Thyroid gland (tissue), 4 donors: ENCODE measurements at places on chromosomes 16 and 17. TPM values are rescaled to one million over a fixed set of nuclear protein-coding genes. Genes with fewer than 3 reads are reported as not detected.

GRCh38 chr17:48322060-48322459 is 108.0 kb downstream of the SKAP1 start:
- no peaks in the 10 kb centered on the region for H3K4me1 ChIP-seq
- H3K27ac ChIP-seq: no peak overlapping the region
- DNase-seq: no peak
- no peak overlapping the region for H3K4me3 ChIP-seq
- no peaks in the 10 kb centered on the region for H3K36me3 ChIP-seq
- no peaks in the 10 kb centered on the region for H3K27me3 ChIP-seq

DNA sequence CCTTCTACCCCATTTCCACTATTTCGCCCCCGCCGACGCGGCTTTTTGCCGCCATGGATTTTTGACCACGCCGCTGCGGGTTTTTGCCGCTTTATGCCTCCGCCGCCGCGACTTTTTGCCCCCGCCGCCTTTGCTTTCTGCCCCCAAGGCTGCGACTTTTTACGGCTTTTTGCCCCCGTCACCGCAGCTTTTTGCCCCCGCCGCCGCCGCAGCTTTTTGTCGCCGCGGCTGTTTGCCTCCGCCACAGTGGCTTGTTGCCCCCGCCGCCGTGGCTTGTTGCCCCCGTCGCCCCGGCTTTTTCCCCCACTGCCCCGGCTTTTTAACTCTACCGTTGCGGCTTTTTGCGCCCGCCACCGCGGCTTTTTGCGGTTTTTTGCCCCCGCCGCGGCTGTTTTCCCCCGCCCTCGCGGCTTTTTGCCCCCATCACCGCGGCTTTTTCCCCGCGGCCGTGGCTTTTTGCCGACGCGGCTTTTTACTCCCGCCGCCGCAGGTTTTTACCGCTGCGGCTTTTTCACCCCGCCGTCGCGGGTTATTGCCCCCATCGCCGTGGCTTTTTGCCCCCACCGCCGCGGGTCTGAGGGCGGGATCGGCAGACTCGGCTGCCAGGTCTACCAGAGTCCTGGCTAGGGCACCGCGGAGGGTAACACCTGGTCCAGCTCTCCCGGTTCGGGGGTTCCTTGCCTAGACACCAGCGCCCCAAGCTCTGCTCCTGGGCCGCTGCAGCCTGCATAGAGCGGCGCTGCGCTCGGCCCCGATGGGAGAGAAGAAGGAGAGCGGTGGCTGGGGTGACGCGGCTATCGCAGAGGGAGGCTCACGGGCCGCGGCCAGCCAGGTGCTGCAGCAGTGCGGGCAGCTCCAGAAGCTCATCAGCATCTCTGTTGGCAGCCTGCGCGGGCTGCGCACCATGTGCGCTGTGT is 562.7 kb upstream of the WSB1 start:
- no peak for DNase-seq
- H3K36me3 ChIP-seq: no peaks in the 10 kb centered on the region
- H3K4me3 ChIP-seq: no peak overlapping the region
- no peak overlapping the region for H3K27ac ChIP-seq
- H3K27me3 ChIP-seq: no peaks in the 10 kb centered on the region

The KATNIP gene
- 68.0 TPM for total RNA-seq

- no peak overlapping the region for H3K4me3 ChIP-seq
- no peaks in the 10 kb centered on the region for H3K4me1 ChIP-seq
- no peak for DNase-seq
Observed at GRCh38 chr17:80499560-80499959, 23.2 kb upstream of the NPTX1 start.

- H3K4me1 ChIP-seq: peaks cover 10% of the 10 kb centered on the region
- H3K27ac ChIP-seq: no peak overlapping the region
- no peaks in the 10 kb centered on the region for H3K36me3 ChIP-seq
- no peaks in the 10 kb centered on the region for H3K27me3 ChIP-seq
- no peak overlapping the region for H3K4me3 ChIP-seq
- DNase-seq: no peak
Observed at GRCh38 chr17:17035490-17035889, 6.8 kb upstream of the MPRIP start.
